ENCODE measurements at places on chromosomes 1 and 21. TPM values are rescaled to one million over a fixed set of nuclear protein-coding genes. Genes with fewer than 3 reads are reported as not detected.

Gene HRNR
- not detected for total RNA-seq

Gene PHC2
- total RNA-seq, result 274 TPM

Gene MTR
- total RNA-seq, result 35.7 TPM

Gene OR2T35
- total RNA-seq, result not detected

Gene AMY1B
- not detected for total RNA-seq

Gene PLPPR4
- total RNA-seq, result 1.2 TPM

Gene MXRA8
- 68.5 TPM for total RNA-seq

Gene ADAMTS5
- total RNA-seq, result 14.4 TPM

Gene TMPRSS15
- not detected for total RNA-seq

- DNase-seq, result no peak
Measured at GRCh38 chr1:25715888-25716287, 84.1 kb upstream of the SELENON start.

DNA sequence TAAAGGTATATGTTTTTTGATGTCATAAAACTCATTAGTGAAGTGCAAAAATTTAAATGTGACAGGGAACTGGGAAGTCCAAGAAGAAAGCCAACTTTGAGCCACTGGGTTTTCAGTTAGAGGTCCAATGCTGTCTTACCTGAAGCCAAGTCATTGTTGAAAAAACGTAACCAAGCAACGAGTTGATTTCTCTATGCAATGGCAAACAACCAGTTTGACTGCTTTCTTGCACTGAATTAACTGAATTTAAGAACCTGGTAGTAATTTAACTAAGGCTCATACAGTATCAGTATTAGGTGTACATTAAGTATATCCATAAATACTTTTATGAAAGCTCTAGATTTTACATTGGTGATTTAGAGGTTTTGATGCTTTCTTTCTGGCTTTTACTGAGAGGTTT is 20.2 kb upstream of the S1PR1 start:
- DNase-seq, result no peak

DNA sequence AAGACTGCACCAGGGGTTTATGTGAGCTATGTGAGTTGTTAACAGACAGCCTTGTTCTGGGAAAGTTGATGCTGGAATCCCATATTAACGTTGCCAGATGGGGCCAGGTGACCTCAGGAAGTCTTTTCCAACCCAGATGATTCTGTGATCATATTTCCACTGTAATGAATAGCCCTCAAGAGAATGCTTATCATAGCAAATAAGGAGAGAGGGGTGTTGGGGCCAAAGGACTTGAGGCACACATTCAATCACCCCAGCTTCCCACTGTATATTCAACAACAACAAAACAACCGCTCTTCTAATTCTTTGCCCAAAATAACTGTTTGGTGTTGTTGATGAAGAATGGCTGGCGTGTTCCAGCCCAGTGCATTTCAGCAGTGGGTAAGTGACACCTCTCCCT is 14.1 kb downstream of the ZNF697 start:
- DNase-seq, result no peak

- no peak for DNase-seq
Measured at GRCh38 chr1:32742199-32742947, 39.8 kb upstream of the SYNC start.

DNA sequence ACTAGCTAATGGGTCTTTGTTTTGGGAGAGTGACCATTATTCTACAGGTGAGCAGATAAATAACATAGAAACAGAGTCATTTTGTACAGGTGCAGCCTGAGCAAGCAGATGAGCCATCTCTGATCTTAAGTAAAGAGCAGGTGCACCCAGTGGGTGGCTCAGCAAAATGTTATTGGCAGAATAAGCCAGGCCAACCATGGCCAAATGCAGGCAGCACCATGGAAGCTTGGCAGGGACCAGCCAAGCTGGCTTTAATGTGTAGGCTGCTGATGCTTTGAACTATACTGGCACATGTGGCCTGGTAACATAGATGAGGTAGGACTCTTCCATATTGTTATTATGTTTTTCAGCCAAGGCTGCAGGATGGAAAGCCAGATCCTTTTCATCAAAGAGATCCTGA is 553.3 kb upstream of the ZRANB2 start:
- no peak for DNase-seq

GRCh38 chr21:32360401-32360975 is 32.3 kb downstream of the URB1 start:
- DNase-seq, result no peak

- no peak for DNase-seq
Measured at GRCh38 chr1:25246600-25247023, 642 bp downstream of the RSRP1 start.

DNA sequence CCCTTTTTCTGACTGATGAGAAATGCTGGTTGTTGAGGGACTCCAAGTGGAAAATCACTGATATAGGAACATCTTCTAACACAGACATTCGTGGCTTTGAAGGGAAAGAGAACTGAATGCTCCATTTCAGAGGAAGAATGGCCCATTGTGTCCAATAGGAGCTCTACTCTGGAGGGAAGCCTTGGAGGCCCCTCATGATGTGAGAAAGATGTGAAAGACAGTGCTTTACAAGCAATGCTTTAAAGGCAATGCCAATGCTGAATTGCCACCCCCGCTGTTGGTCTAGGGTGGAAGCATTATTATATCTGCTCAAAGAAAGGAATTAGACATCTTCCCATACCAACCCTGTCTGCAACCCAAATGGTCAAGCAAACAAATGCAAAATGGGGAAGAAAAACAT is 13.7 kb downstream of the NMNAT2 start:
- no peak for DNase-seq

- no peak for DNase-seq
Measured at GRCh38 chr1:46171871-46172270, 3.0 kb upstream of the TSPAN1 start.

DNA sequence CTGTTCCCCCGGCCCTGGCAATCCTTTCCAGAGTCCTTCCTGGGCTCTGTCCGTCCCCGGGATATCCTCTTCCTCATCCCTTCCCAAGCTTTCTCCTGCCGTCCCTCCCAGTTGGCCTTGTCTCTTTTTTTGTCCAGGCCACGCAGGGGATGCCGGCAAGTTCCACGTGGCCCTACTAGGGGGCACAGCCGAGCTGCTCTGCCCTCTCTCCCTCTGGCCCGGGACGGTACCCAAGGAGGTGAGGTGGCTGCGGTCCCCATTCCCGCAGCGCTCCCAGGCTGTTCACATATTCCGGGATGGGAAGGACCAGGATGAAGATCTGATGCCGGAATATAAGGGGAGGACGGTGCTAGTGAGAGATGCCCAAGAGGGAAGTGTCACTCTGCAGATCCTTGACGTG is 13.4 kb upstream of the SVBP start:
- DNase-seq, result no peak

DNA sequence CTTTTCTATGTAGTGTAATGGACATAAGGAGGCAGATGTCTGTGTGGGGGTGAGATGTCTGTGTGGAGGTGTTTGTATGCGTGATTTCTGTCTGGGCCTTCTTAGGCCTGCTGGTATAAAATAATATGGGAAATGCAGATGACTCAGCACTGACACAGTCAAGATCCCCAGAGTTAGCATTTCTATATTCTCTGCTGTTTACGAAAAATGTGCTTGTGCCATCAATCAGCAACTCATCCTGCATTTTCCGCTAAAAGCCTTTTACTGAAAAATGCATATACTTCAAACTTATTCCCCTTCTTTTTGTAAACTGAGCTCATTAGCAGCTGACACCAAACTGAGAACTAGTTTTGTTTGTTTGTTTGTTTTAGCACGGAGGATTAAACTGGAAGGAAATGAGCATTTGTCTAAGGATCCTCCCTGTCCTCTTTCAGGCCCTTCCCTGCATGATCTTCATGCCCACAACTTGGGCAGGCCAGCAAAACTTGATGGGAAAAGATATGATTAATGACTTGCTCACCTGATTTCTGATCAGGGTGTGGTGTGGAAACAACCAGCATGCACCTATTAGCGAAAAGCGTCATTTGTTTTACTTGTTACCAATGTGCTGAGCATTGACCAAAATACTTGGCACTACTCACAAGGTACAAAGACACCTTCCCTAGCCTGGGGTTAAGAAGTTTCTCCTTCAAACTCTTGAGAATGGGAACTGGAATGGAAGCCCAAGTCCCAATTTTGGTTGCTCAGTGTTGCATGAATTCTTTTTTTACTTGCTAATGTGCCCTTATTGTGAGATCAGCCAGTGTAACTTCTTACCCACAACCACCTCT is 77.4 kb downstream of the NDUFS5 start:
- DNase-seq, result no peak

- no peak for DNase-seq
Measured at GRCh38 chr1:182281541-182281940, 110.0 kb downstream of the GLUL start.

DNA sequence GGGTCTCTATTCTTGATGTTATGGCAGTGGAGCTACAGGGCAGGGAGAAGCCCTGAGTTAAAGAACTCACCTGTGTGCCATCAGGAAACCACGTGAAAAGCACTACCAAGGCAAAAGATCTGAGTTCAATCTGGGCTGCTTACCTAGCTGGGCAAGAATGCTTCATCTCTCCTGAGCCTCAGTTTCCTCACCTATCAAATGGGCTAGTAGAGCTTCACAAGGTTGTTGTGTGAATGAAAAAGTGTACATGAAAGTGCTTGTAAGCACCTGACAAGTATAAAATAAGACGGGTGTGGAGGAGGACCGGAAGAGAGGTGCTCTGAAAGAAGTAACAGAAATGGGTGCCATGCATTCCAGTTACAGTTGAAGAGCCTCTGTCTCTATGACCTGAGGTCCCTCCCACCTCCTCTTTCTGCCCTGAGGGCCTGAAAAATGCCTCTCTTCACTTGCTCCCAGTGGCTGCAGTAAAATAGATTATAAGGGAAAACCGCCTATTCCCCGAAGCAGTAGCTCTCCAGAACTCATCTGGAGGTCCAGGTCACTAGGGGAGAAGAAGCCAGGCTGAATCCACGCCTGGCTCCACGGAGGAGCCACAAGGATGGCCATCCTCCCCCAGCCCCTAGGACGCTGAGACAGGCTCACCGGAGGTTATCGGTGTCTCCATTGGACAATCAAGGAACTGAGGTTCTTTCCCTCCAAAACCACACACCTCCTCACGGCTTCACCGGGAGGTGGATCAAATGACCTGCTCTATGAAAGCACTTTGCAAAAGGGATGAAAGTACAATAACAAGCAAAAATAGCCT is 1.4 kb downstream of the GPR161 start:
- DNase-seq, result peak; percentile 70

DNA sequence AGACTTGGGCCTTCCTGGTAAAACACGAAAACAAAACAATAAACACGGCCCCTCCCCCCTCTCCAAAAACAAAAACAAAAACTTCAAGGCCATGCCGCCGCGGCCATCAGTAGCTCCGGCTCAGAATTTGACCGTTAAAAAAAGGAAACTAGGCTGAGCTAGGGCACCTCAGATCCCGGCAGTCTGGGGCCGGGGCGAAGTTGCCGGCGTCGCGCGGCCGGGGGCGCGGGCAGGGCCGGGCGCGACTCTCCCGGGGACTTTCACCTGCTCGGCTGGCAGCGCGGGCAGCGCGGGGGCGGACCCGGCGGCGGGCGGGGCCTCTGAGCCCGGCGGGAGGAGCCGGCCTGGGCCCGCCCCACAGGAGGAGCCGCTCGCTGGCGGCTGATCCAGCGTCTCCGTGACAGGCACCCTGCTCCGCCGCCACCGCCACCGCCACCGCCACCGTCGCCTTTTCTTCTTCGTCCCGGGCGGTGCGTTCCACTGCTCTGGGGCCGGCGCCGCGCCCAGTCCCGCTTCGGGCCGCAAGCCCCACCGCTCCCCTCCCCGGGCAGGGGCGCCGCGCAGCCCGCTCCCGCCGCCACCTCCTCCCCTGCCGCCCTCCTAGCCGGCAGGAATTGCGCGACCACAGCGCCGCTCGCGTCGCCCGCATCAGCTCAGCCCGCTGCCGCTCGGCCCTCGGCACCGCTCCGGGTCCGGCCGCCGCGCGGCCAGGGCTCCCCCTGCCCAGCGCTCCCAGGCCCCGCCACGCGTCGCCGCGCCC is at the start of gene NOS1AP:
NOS1AP (plus strand) TSS at position 358 of the 760 bp plus-strand sequence. CDS start 487 bp downstream, outside the sequence.
- peak; percentile 92 for DNase-seq

DNA sequence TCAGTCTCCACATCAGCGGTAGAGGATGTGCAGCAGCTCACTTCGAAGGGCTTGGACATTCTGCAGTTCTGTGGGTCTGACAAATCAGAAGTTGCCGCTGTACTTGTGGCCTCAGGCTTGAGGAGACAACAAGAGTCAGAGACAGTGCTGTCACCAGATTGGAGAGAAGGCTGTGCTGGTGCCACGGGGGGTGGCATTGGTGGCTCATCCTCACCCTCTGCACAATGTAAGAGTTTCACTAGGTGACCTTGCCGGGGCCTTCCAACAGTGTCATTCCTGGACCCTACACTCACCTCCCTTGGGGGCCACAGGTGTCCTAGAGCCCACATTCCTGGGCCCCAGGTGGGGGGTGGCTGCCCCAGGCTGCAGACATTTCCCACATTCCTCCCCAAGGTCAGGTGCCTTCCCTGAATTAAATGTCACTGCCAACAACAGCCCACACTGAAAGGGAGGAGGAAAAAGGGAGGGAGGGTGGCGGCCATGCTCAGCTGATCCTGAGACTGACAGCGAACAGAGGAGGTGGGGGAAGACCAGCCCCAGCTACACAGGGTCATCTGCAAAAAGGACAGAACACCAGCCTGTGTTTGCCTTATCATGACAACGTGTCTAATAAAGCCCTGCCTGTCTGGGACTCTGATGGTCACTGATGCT is 46.4 kb downstream of the TMCC2 start:
- no peak for DNase-seq

- DNase-seq, result no peak
Measured at GRCh38 chr1:107140703-107141490, at the start of gene NTNG1. NTNG1 (plus strand) TSS chr1:107141039.
